ENCODE measurements at places on chromosomes 1 and 21.

GRCh38 chr1:100306735-100307313 lies 40.8 kb downstream of the RTCA start:
- DNase-seq = no peak

- no peak for DNase-seq
These were observed 2.0 kb downstream of the PIK3CD start for GRCh38 chr1:9653491-9654050.

GRCh38 chr1:25912076-25912831 lies 6.0 kb upstream of the STMN1 start:
- DNase-seq = peak; percentile 36

DNA sequence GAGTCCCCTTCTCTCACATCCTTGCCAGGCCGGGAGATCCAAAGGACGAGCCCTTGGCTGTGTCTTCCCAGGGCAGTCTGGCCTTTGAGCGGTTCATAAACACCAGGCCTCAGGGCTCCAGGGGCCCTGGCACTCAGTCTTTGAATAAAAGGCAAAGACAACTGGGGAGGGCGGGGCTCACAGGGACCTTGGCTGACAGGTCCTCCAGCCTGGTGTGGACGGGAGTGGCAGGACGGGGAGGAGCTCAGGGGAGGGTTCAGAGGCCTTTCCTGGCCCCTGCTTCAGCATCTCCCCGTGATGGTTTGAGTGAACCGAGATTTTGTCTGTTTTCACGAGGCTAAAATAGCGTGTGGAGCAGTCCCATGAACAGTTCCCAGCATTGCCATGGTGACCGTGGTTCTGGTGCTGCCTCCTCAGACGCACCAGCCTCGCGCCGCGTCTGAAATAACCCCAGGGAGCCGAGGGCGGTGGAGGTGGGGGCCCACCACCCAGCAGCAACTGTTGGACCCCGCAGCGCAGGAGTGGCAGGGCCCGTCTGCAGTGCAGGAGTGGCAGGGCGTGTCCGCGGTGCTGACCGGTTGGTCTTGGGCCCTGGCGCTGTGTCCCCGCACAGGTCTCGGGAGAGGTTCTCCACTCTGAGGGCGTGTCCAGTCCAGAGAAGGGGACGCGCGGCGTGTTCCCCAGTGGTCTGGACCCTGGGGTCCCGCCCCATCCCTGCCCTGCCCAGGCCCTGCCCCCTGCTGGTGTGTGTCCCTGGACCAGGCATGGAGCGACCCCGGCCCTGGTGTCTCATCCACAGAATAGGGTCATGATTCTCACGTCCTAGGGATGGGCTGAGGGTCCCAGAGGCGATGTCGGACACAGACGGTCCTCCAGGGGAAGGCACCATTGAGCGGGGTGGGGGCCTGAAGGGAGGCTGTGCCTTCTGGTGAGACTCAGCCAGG lies 7.1 kb upstream of the PRKCZ start:
- DNase-seq = no peak

GRCh38 chr1:23699280-23700179 lies 7.9 kb downstream of the RPL11 start:
- no peak for DNase-seq
